ENCODE measurements at places on chromosomes 16 and 17.

DNA sequence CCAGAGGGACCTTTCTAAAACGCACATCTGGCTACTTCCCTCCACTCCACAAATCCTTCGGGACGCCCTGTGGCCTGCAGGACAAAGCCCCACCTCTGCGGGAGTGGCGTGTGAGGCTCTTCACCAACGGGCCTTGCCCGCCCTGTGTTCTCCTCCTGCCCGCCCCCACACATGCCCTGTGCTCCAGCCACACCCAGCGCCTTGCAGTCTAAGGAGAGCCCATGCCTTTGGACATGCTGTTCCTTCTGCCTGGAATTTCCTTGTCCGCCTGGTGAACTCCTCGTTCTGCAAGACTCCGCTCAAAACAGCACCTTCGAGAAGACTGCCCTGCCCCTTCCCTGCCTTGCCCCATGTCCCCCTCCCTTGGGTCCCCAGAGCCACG lies 7.4 kb downstream of the ELOB start:
- no peak for DNase-seq

- DNase-seq: peak; percentile 9
Observed at GRCh38 chr16:69465083-69465721, 40.8 kb downstream of the CYB5B start.

DNA sequence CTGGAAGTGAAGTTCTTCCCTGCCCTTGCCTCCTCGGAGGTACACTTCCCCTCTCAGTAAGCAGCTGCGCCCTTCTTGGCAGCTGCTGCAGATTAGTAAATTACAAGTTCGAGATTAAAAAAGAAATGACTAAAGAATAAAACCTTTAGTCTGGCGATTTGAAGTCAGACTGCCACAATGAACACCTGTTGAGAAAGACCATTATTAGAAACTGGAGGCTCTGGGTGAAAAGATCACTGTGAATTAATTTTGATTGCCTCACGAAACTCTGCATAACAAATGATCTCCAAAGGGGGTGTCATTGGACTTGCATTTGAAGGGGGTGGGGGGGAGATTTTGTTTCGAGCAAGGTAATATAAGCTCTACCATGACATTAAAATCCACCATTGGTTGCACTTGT lies 39.3 kb downstream of the SALL1 start:
- DNase-seq: no peak

- DNase-seq: no peak
Observed at GRCh38 chr17:45732926-45733505, 51.1 kb upstream of the CRHR1 start.

DNA sequence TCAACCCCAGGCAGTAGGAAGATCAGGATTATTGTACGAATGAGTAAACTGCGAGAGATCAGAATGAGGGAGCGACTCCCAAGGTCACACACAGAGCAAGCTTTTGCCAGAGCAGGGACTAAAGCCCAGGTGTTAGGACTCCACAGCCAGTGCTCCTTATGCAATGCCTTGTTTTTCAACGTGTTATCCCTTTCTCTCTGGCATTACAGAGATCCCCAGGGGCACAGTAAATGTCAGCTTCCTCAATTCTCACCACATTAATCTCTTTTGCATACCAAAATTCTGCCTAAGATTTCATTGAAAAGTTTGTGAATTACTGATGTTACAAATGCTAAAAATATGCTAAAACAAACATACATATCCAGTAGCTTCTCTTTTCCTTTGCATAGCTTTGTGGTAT lies 68.1 kb upstream of the CES5A start:
- no peak for DNase-seq

GRCh38 chr17:40538019-40538935 lies 27.0 kb downstream of the CCR7 start:
- no peak for DNase-seq

DNA sequence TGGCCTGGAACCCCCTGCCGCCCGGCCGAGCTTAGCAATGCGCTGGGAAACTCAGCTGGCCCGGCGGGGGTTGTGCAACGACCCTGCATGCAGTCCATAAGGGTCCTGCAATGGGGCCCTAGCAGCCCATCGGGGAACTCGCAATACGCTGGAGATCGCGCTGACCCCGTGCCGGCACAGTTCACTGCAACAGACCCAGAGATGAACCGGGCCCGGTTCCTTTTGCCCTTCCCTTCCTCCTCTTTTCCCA lies 375 bp downstream of the SLC25A11 start:
- no peak for DNase-seq

- DNase-seq: no peak
Observed at GRCh38 chr16:68259007-68259825, 5.1 kb upstream of the SLC7A6 start.

DNA sequence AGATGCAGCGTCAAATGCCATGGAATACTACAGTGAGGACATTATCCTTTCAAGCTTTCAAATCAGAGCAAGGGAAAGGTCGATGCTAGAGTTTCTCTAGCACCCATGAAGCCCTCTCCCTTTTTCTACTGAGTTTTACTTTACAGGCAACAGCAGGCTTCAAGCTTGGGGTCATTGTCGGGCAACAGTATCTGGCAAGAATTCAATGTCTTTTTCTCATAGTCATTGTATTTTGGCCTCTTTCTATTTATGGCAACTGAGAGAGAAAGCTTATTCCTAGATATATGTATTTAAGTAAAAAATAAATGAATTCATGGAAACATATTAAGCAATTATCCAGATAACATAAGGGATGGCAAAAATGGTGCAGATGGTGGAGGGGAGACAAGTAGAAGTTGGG lies 364 bp upstream of the CETP start:
- no peak for DNase-seq

GRCh38 chr17:1413281-1413791 lies 13.3 kb upstream of the YWHAE start:
- DNase-seq: no peak

DNA sequence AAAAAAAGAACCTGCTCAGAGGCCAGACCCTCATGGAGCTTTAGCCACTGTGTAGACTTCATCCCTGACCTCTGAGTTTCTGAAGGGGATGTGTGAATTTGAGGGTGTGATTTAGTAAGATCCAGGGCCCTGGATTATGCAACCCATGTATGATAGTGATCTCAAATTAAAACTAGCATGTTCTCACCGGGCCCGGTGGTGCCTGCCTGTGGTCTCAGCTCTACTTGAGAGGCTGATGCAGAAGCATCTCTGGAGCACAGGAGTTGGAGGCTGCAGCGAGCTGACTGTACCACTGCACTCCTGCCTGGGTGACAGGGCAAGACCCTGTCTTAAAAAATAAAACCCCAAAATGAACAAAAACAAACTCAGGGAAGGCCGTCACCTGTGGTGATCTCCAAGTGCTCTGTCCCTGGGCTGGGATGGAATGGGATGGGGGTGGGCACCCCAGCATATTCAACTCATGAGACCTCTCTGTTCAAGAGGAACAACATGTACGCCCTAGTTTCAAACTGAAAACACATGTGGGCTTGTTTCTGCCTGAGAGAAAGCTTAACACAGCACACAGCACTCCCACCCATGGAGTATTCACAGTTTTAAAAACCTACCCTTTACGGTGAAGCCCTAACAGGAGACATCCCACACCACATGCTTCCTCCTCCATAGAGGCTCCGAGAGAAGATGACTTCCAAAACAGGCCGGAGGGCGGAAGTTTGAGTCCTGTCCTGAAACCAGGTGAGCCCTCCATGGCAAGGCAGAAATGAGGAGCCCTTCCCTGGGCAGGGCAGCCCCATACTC lies 30.1 kb downstream of the GNPTG start:
- DNase-seq: no peak

GRCh38 chr17:46212634-46213435 lies 19.6 kb upstream of the KANSL1 start:
- peak; percentile 39 for DNase-seq
